ENCODE measurements at places on chromosomes 12 and 14.

- no peak overlapping the region for H3K27ac ChIP-seq
- no peaks in the 10 kb centered on the region for H3K36me3 ChIP-seq
- H3K4me3 ChIP-seq, result no peak overlapping the region
Observed at GRCh38 chr12:132856581-132856980, 27.9 kb upstream of the GOLGA3 start.

DNA sequence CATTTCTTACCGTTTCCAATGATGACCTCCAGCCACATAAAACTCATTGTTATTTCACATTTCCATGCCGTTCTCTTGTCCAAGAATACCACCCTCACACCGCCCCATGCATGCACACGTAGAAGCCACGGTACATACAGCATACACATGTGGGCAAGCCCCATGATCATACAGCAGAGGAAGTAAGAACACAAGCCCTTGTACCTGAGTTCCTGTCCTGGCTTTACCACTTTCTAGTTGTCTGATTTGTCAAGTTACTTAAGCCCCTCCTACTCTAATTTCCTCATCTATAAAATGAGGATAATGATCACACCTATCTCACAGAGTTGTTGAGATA is 59.9 kb downstream of the DUSP16 start:
- no peaks in the 10 kb centered on the region for H3K4me1 ChIP-seq
- no peaks in the 10 kb centered on the region for H3K36me3 ChIP-seq
- H3K27ac ChIP-seq, result no peak overlapping the region
- H3K27me3 ChIP-seq, result no peaks in the 10 kb centered on the region
- DNase-seq, result no peak

- peaks cover 6% of the 10 kb centered on the region for H3K4me1 ChIP-seq
- no peaks in the 10 kb centered on the region for H3K27me3 ChIP-seq
- no peak for DNase-seq
- no peak overlapping the region for H3K27ac ChIP-seq
- no peaks in the 10 kb centered on the region for H3K36me3 ChIP-seq
Observed at GRCh38 chr14:77646907-77647306, 30.5 kb upstream of the SPTLC2 start.

GRCh38 chr12:64461634-64462414 is 9.9 kb downstream of the TBK1 start:
- H3K4me3 ChIP-seq, result no peak overlapping the region
- peaks cover 26% of the 10 kb centered on the region for H3K36me3 ChIP-seq
- peaks cover 10% of the 10 kb centered on the region for H3K4me1 ChIP-seq
- DNase-seq, result no peak

- H3K4me1 ChIP-seq, result peaks cover 9% of the 10 kb centered on the region
- H3K4me3 ChIP-seq, result no peak overlapping the region
- no peaks in the 10 kb centered on the region for H3K36me3 ChIP-seq
- no peak overlapping the region for H3K27ac ChIP-seq
Observed at GRCh38 chr12:91565246-91565645, 382.6 kb upstream of the DCN start.

DNA sequence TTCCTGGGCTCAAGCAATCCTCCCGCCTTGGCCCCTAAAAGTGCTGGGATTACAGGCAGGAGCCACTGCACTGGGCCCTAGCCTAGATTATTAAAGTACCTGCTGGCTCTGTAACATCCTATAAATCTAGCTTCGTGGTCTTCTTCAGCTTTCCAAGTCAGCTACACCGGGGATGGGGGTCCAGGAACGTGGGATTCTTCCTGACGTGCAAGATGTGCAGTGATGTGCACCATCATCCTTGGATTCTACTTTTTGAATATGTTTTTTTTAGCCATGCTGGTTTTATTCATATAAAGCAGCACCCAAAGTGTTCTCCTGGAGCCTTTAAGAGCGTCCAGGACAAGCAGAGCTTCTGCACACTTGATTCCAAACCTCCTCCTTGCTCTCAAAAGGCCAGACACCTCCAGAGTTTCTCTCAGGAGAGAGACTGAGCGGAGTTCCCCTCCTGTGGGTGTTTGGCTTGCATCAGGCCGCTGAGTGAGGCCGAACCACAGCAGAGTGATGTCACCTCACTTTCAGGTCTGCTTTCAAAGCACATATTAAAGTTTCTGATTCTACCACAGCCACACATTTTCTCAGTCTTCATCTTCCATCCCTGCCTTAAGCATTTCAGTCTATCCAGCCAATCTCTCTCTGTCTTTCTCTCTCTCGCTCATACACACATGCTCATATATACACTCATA is 33.4 kb downstream of the VCPKMT start:
- H3K4me3 ChIP-seq, result no peak overlapping the region
- H3K4me1 ChIP-seq, result peaks cover 72% of the 10 kb centered on the region
- DNase-seq, result peak; percentile 91
- no peaks in the 10 kb centered on the region for H3K27me3 ChIP-seq

- no peak overlapping the region for H3K4me3 ChIP-seq
- H3K27ac ChIP-seq, result no peak overlapping the region
- no peaks in the 10 kb centered on the region for H3K36me3 ChIP-seq
- no peaks in the 10 kb centered on the region for H3K4me1 ChIP-seq
- no peaks in the 10 kb centered on the region for H3K27me3 ChIP-seq
Observed at GRCh38 chr14:41957459-41957858, 350.8 kb downstream of the LRFN5 start.

- no peak overlapping the region for H3K27ac ChIP-seq
- peak; percentile 55 for DNase-seq
- peaks cover 16% of the 10 kb centered on the region for H3K4me1 ChIP-seq
- H3K27me3 ChIP-seq, result no peaks in the 10 kb centered on the region
- no peaks in the 10 kb centered on the region for H3K36me3 ChIP-seq
Observed at GRCh38 chr12:96143392-96143791, 50.8 kb upstream of the ELK3 start.

GRCh38 chr12:66688846-66689439 is 10.1 kb upstream of the GRIP1 start:
- peak; percentile 55 for DNase-seq
- H3K4me1 ChIP-seq, result peaks cover 7% of the 10 kb centered on the region
- H3K27ac ChIP-seq, result no peak overlapping the region
- no peaks in the 10 kb centered on the region for H3K36me3 ChIP-seq
- no peak overlapping the region for H3K4me3 ChIP-seq
- H3K27me3 ChIP-seq, result no peaks in the 10 kb centered on the region

DNA sequence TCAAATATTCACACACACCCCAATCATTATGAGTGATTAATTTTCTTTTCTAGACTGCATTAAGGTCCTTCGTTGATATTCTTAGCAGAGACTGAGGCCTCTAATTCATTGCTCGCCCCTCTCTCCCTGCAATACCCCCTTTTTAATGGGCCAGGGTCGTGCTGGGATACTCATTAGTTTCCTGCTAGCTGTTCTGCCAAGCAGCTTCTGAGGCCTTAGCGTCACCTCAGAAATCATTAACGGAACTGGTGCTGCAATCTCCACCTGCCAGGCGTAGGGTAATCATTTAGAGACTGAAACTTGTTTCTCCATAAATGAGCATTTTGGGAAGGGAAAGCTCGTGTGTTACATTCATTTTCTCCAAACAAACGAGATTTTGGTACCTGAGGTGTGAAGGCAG is 1054.7 kb downstream of the GALC start:
- no peaks in the 10 kb centered on the region for H3K4me1 ChIP-seq
- no peaks in the 10 kb centered on the region for H3K27me3 ChIP-seq
- no peaks in the 10 kb centered on the region for H3K36me3 ChIP-seq

DNA sequence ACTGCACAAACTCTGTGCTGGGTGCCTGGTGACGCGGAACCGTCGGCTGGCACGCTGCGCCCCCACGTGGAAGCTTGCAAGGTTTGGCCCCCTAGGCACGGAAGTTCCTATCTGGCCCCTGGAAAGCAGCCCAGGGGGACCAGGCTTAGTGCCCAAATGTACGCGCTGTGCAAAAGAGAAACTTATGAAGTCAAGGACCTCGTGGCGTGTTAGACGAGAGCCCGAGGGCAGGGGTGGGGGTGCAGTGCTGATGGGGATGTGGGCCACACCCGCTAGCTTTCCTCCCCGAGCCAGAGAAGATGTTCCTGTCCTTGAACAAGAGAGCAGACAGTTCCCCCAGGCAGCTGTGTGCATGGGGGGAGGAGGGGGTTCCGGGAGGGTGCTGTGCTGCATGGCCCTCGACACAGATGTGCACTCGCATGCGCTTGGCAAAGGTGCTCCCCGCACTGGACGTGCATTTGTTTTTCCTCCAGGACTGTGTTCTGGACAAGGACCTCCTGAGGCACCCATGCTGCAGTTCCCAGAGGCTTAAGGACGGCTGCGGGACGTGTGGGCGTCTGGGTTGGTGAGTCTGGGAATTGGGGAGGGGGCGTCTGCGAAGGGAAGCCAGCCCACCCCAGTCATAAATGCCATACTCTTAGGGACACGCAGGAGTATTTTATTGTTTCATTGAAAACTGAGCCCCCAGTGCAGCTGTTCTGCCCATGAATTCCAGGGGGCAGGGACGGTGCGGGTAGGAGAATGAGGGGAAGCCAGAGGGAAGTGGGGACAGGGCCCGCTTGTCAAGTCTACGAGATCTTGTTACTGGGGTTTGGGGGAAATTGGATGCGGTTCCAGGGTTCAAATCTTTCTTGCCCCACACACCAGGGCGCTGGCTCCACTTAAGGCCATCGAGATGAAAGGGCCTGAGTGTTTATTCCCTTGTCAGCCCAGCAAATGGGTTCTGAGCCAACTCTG is 80.0 kb downstream of the NTF3 start:
- H3K36me3 ChIP-seq, result no peaks in the 10 kb centered on the region
- peak; percentile 42 for DNase-seq
- H3K27ac ChIP-seq, result no peak overlapping the region
- no peaks in the 10 kb centered on the region for H3K27me3 ChIP-seq
- no peaks in the 10 kb centered on the region for H3K4me1 ChIP-seq

DNA sequence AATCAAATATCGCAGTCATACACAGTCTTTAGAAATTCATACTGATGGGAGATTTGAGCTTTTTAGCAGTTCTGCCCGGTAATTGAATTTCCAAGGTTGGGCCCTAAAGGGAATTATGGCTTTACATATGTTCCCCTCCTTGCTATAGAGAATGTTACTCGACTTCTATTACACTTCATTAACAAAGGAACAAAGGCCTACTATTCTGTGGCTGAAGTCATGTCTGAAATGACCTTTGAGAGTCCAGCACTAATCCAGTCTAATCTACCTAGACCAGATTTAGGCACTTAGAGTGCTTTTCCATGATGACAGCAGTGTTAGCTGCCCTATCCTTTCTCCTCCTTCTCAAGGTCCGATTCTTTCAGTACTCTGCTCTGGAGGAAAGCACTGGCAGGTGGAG is 305.3 kb downstream of the MED13L start:
- peaks cover 34% of the 10 kb centered on the region for H3K36me3 ChIP-seq
- no peak overlapping the region for H3K4me3 ChIP-seq
- H3K27me3 ChIP-seq, result no peaks in the 10 kb centered on the region

GRCh38 chr14:70359076-70359424 is 433 bp downstream of the COX16 start:
- H3K27ac ChIP-seq, result peak overlapping the region; percentile 62
- H3K27me3 ChIP-seq, result peaks cover 3% of the 10 kb centered on the region
- no peak for DNase-seq
- peaks cover 19% of the 10 kb centered on the region for H3K4me1 ChIP-seq

DNA sequence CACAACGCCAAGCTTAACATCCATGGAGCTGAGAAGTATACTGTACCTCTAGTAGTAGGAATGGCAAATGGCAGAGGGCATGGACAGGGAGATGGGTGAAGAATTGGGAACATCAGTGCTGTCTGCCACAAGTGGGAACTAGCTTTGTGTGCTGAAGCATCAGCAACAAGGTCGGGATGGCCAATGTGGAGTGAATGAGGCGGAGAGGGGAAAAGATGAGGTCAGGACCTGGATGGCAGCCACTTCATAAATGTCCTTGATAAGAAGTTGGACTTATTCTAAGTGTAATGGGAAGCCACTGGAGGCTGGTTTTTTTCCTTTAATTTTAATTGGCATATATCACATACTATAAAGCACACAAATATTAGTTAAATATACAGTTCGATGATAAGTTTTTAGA is 21.9 kb upstream of the CLMN start:
- no peak overlapping the region for H3K27ac ChIP-seq
- H3K4me1 ChIP-seq, result no peaks in the 10 kb centered on the region
- H3K4me3 ChIP-seq, result no peak overlapping the region
- H3K36me3 ChIP-seq, result no peaks in the 10 kb centered on the region
- DNase-seq, result no peak

DNA sequence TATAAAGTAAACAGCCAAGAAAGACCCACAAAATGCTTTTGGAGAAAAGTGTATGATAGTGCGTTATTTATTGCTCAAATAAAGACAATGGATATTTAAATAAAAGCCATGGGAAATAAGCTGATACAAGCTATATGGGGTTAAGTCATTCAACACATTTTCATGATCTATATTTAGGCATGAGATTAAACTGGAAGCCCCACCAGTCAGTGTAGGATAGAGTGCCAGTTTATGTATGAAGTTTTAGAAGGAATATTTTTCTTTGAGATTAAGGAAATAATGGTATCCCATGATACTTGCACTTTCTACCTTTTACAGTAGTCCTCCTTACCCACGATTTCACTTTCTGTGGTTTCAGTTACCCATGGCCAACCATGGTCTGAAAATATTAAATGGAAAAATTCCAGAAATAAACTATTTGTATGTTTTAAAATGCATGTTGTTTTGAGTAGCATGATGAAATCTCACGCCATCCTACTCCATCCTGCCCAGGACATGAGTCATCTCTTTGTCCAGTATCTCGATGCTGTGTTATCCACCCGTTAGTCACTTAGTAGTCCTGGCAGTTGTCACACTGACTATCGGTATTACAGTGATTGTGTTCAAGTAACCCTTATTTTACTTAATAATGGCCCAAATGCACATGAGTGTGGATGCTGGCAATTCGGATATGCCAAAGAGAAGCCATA is 22.3 kb downstream of the SYT1 start:
- no peaks in the 10 kb centered on the region for H3K36me3 ChIP-seq
- H3K4me1 ChIP-seq, result peaks cover 13% of the 10 kb centered on the region
- no peak overlapping the region for H3K4me3 ChIP-seq
- no peak overlapping the region for H3K27ac ChIP-seq

GRCh38 chr14:75861161-75861621 is 120.6 kb downstream of the TGFB3 start:
- H3K4me1 ChIP-seq, result no peaks in the 10 kb centered on the region
- H3K27me3 ChIP-seq, result no peaks in the 10 kb centered on the region
- no peak for DNase-seq
- H3K4me3 ChIP-seq, result no peak overlapping the region
